Right cardiac atrium (tissue), 5 donors: ENCODE measurements at places on chromosomes 2 and 18.

DNA sequence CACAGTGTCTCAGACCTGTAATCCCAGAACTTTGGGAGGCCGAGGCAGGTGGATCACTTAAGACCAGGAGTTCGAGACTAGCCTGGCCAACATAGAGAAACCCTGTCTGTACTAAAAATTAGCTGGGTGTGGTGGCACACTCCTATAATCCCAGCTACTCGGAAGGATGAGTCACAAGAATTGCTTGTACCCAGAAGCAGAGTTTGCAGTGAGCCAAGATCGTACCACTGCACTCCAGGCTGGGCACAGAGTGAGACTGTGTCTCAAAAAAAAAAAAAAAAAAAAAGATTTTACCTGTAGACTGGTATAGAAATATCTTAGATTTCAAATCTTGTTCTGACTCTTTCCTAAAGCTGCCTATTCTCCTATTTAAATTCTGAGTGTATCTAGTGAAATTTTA is 7.2 kb upstream of the KLHL29 start:
- no peak for DNase-seq

DNA sequence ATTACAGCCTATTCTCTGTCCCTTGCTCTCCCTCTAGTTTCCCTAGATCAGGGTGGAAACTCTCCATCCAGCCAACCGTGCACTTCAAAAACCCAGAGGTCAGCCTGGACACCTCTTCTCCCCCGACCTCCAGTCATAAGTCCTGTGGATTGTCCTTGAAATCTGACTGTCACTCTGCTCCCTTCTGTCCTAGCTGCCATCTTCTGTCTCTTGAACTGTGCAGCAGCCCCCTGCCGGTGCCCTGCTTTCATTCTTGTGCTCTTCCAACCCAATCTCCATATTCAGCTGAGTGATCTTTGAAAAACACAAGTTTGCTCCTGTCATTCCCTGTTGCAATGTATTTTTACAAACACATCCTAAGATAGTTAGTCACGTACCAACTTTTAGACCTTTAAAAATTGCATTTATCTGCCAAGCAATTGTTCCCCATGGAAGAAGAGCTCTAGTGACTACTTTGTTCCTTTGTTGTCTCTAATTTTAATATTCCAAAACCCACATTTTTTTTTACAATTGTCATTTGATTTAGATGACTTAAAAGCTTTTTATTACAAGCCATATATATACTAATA is 254.3 kb downstream of the CAMKMT start:
- DNase-seq = no peak

- no peak for DNase-seq
Observed at GRCh38 chr2:119541476-119541875, 2.8 kb upstream of the CFAP221 start.

DNA sequence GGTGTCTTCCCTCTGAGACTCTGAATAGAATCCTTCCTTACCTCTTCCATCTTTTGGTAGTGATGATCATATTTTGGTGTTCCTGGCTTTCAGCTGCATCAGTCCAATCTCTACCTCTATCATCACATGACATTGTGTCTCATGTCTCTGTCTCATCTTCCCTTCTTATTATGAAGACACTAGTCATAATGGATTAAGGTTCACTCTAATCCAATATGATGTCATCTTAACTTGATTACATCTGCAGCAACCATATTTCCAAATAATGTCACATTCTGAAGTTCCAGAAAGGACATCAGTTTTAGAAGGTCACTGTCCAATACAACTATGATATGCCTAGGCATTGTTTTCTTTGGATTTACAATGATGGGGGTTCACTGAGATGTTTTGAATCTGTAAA is 31.5 kb downstream of the CMPK2 start:
- no peak for DNase-seq

DNA sequence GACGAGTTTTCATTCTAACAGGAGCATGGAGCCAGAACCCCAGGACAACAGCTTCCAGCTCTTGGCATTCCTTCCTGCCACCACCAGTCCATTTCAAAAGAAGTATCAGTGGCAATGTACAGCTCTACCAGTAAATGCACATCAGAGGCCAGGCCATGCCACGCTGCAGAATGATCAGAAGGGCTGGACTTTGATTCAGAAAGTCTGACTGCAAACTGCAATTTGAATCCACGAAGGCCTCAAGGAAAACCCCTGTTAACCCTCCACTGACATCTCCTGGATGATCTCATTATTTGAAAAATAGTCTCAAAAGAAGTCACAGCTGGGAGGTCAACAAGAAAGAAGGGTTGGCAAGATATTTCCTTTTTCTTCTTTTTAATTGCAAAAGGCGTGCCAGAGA is 119.2 kb downstream of the MYO5B start:
- no peak for DNase-seq
